H54 (cell line): ENCODE measurements at places on chromosomes 7 and 10.

DNA sequence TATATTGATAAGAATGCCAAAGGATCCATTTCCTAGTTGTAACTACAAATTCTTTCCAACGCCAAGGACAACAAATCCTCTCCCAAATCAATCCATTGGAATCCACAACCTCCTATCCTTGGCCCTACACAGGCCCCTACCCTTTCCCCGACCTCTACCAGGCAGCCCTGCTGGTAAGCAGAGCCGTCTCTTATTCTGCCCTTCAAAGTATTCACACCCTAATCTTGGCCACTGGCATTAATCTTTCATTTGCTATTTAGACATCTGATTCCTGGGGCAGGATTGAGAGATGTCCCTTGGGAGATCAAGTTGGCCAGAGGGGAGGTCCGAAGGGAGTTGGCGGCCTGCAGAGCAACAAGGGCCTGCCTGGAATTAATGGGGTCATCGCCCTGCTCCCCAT is 161.4 kb downstream of the PLXNA4 start:
- no peak for DNase-seq

GRCh38 chr7:122416336-122416735 is 111.8 kb upstream of the FEZF1 start:
- no peak for DNase-seq

- no peak for DNase-seq
These were observed 276.1 kb downstream of the DNAJB6 start for GRCh38 chr7:157612664-157613561.

DNA sequence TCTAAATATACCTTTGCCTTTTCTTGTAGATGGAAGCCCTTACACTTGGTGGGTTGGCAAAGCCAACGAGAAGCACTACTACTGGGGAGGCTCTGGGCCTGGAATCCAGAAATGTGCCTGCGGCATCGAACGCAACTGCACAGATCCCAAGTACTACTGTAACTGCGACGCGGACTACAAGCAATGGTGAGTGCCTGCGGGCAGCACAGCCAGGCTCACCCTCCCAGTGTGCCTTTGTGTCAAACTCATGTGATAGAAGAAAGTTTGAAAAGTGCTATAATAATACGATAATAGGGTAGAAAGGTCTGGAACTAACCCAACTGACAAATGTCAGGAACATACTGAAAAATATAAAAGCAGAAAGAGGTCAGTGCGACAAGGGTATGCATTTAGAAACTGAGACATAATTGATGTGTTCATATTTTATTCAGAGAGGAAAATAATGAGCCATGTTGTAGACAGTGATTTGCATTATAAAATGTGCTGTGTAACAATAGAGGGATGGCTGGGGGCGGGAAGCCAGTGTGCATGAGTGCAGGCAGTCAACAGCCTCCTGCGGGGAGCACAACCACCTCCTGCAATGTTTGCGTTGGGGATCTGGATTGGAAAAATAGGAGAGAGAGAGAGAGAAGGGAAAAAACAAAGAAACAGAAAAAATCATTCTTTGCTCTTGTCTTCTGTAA is 686.9 kb upstream of the C7orf33 start:
- DNase-seq, result no peak

- no peak for DNase-seq
These were observed 45.1 kb upstream of the WDR11 start for GRCh38 chr10:120806081-120806480.

GRCh38 chr10:46106410-46107255 is 60.6 kb upstream of the MSMB start:
- DNase-seq, result peak; percentile 47

- DNase-seq, result no peak
These were observed 79.3 kb downstream of the JCAD start for GRCh38 chr10:29980084-29980483.

DNA sequence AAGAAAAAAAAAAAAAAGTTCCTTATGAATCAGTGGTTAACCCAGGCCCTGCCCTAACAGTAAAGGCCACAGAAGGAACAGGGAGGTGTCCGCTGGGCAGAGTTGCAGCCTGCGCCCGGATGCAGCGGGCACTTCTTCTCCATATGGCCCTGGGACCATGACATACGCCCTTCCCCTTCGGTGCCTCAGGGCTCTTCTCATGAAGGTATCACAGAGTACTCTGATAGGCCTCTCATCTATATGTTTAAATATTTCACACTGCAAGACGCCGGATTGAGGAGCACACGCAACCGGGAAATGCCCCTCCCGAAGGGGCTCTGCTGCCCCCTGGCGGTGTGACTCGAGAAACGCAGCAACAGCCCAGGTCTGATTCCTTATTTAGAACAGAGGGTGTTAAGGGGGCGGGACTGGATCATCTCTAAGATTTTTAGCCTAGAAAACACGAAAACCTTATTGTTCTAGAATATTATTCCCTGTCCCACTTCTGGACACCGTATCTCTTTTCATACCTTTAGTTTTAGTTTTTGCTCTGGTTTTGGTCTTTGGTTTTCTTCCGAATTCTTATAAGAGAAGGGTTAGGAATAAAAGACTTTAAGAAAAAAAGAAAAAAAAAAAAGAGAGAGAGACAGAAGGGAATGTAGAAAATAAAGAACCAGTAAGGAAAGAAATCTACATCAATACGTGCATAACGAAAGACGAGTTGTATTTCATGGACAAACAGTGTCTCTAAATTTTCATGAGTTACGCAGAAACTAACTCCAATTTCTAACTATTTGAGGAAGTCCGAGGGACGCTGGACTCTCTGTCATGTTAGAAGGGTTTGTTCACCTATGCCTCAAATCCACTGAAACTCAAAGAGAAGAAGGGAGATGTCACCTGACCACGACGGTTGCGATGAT is 12.0 kb downstream of the DAGLB start:
- DNase-seq, result peak; percentile 96

DNA sequence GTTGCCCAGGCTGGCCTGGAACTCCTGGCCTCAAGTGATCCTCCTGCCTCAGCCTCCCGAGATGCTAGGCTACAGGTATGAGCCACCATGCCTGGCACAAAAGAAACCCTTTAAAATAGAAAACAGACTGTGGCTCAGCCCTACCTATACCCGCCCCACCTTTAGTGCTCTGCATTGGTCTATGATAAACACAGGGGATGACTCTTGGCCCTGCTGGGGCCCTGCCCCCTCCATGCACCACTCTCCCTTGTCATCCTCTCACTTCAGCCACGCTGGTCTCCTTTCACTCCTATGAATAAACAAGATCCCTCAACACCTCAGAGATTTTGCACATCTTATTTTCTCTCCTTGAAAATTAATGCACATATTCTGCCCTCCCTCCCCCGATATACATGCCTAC is 251.4 kb upstream of the KLF14 start:
- no peak for DNase-seq

DNA sequence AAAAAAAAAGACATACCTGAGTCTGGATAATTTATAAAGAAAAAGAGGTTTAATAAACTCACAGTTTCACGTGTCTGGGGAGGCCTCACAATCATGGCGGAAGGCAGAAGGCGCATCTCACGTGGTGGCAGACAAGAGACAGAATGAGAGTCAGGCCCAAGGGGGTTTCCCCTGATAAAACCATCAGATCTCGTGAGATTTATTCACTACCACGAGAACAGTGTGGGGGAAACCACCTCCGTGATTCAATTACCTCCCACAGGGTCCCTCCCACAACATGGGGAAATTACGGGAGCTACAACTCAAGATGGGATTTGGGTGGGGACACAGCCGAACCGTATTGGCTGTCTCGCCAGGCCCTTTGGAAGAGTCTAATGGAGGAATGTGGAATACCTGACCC is 9.0 kb upstream of the MAFK start:
- DNase-seq, result no peak

GRCh38 chr7:14690486-14690885 is 212.1 kb downstream of the DGKB start:
- no peak for DNase-seq

GRCh38 chr7:143436325-143436946 is 6.8 kb upstream of the TAS2R60 start:
- DNase-seq, result no peak

- no peak for DNase-seq
These were observed 1.7 kb downstream of the MEPCE start for GRCh38 chr7:100431286-100431735.

DNA sequence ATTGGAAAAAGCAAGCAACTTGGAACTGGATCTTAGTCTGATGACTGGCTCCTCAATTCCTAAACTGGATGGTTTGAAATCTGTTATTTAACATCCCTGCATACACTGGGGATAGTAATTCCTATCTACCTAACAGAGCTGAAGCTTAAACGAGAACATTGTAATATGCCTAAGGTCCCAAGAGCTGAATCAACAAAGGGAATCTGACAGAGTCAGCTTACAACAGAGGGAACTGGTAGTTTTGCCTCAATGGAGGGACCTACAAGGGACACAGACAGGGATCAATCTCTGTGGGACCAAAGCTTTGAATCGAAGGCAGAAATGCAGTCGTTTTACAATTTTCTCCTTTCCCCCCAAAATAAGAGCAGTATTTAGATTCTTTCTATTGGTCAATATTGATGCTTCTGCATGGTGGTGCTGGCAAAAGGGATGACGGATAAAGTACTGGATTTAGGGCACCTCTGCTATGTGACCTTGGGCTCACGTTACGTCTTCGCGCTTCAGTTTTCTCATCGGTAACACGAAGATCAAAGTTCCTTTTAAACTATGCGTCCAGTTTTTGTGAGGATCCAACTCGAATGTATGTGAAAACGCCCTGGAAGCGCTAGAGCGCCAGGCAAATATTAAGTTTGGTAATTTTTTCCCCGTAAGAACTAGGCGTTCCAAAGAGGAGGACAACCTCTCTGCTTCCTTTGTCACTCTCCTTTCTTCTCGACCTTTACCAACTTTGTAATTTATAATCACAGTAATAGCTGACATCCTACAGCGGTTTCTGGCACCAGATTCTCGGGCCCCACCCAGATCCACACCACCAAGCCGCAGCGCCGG is 1.1 kb downstream of the ACTR1A start:
- DNase-seq, result no peak

DNA sequence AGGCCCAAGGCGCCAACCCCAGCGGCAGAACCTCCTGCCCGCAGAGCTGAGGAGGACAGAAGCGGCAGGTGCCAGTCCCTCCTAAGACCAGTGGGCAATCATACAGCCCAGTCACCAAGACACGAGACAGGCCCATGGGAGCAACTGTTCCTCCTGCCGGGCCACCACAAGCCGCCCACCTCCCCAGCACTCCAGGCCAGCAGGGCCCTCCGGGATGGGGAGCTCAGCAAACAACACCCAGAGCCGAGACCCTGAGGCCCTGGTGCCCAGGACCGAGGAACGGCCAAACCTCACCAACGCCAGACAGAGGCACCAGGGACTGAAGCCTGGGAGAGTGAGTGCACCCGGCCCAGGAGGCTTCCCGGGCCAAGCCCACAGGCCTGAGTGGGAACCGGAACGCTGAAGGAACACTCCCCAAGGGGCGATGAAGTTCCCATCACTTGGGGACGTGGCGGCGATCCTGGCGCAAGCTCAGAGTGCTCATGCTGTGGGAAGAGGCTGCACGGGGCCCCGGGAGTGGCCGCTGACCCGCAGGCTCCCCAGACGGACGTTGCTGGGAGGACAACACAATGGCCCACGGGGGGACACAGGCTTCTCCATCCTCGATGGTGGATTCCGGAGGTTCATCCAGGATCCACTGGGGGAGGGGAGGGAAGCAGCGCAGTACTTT is 35.1 kb downstream of the GPER1 start:
- DNase-seq, result no peak

- DNase-seq, result no peak
These were observed 125.5 kb downstream of the RNF32 start for GRCh38 chr7:156765901-156766656.

GRCh38 chr10:10038348-10038747 is 979.3 kb upstream of the CELF2 start:
- DNase-seq, result no peak

DNA sequence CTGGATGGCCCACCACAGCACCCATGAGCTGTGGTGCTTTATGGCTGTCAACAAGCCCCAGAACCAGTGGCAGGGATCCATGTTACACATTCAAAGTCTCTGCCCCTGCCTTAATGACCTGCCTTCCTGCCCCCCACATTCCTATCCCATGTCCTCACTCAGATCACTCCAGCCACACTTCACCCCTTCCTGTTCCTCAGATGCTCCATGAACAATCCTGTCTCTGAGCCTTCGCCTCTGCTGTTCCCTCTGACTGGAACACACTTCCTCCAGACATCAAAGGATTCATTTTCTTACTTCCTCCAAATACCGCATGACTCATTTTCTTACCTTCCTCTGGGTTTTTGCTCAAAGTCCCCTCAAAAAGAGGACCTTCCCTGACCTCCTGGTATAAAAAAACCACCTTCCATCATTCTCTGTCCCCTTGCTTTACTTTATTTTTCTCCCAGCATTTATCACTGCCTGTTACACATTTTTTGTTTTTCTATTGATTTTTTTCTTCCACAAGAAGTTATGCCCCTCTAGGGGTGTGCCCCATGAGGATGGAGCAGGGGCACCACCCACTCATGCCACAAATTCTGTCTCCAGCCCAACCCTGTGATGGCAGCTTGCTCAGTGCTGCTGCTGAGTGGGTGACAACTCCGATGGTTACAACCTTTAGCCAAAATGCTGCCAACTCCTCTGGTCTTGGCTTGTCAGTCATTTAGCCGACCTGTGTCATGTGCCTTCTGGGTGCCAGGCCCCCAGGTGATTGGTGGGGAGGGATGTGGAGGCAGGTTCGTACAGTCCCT is 18.2 kb downstream of the COL13A1 start:
- peak; percentile 55 for DNase-seq

GRCh38 chr10:31687663-31688482 is 240.8 kb downstream of the ARHGAP12 start:
- DNase-seq, result no peak

GRCh38 chr7:137987018-137987349 is 14.9 kb downstream of the CREB3L2 start:
- DNase-seq, result no peak

- no peak for DNase-seq
These were observed 6.5 kb downstream of the COBL start for GRCh38 chr7:51310131-51310583.

DNA sequence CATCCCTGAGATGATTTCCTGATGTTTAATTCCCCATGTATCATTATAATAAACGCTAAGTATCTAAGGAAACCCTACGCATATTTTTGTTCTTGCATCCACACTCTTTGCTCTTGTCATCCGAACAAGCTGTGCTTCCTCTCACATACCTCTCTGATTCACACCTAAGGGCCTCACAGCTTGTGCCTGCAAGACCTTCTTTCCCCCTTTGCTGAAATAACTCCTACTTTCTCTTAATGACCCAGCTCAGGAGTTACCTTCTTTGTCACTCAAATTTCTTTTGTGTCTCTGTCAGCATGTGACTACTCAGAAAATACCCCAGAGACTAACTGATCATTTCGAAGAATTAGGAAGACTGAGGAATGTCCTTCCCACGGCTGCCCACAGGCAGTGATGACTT is 209.3 kb upstream of the IMMP2L start:
- no peak for DNase-seq
